ENCODE measurements at places on chromosomes 2 and 18. TPM values are rescaled to one million over a fixed set of nuclear protein-coding genes. Genes with fewer than 3 reads are reported as not detected.

KIF1A gene
- not detected for total RNA-seq

SDC1 gene
- total RNA-seq: 9.6 TPM

TMEM37 gene
- total RNA-seq: not detected

CYTIP gene
- total RNA-seq: 0.23 TPM
